ENCODE measurements at places on chromosomes 12 and 14.

GRCh38 chr12:131104463-131105350, 151.0 kb downstream of the ADGRD1 start:
- peak; percentile 75 for DNase-seq

DNA sequence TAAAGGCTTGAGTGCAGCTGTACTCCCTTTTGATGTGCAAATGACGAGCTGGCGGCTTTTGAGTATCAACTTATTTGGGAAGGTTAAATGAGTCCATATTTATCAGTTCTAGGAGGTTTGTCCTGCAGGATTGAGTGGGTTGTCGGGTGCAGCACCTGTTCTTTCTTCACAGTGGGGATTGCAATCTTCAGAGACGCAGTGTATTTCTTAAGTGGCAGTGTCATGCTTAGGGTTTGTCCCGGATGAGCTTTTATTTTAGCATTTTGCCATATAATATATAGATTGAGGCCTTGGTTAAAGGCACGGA, 1.2 kb downstream of the FUT8 start:
- DNase-seq, result no peak

DNA sequence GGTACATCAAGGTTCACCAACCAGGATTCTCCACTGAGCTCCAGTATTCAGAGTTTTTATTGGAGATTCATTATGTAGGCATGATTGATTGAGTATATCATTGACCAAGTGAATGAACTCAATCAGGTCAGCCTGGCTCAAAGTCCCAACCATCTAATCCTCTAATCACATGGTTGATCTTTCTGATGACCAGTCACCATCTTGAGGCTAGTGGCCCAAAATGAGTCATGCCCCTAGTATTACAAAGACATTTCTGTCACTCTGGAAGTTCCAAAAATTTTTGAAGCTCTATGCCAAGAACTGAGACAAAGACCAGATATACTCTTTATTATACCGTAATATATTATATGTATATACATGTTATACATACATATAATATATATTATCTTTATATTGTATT, 75.9 kb upstream of the ATF7IP start:
- no peak for DNase-seq

- no peak for DNase-seq
These were observed 30.6 kb downstream of the RASSF9 start for GRCh38 chr12:85805654-85806053.

GRCh38 chr12:132311201-132311915, 18.0 kb downstream of the GALNT9 start:
- no peak for DNase-seq

DNA sequence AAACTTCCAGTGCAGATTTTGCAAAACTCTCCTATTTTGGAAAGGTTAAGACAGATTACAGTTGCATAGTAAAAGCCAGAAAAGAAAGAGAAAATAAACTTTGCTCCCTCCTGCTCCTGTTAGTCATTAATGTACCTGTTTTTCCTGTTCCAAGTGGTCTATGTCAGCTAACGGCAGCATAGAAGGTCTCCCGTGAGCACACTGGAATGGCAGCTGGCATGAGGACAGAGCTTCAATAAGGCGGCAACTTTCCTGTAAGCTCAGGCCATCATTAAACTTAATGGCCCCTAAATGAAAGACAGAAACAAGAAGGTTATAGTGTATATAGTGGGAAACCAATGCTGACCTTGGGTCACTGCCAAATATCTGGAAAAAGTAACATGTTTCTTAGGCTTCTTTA, 16.0 kb downstream of the EIF2B2 start:
- no peak for DNase-seq

GRCh38 chr12:61896436-61896835, 363.8 kb upstream of the USP15 start:
- no peak for DNase-seq

GRCh38 chr14:46820291-46820690, 168.7 kb upstream of the RPL10L start:
- no peak for DNase-seq

- DNase-seq, result no peak
These were observed 569.2 kb downstream of the VRK1 start for GRCh38 chr14:97366400-97366799.

DNA sequence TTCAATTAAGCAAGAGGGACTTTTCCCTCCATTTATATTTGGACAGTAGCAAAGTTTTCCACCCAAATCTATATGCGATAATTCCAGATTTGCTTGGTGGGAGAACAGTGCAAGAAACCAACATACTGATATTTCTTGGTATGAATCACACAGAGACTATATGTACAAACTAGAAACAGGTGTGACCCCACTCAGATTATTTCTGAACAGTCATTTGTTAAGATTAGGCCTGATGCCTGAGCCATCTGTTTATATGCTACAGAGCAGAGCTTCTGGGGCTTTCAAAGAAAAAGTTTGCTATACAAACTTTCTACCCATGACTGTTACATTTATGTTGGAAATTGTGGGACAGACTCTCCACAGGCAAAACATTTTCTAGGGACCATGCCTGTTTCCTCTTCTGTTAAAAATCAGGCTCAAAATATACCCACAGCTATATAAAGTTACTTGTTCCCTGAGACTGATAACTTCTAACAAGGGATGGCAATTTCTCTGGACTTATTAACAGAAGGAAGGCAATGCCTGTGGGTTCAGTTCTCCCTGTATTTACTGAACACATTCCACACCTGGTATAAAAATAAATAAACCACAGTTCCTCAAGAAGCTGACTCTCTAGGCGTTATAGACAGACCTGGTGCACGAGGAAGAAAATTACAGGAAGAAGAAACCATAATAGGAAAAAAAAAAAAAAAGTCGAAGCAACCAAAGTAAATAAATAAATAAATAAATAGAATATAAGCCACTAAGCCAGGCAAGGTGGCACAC, 8.0 kb downstream of the PTPN21 start:
- no peak for DNase-seq

DNA sequence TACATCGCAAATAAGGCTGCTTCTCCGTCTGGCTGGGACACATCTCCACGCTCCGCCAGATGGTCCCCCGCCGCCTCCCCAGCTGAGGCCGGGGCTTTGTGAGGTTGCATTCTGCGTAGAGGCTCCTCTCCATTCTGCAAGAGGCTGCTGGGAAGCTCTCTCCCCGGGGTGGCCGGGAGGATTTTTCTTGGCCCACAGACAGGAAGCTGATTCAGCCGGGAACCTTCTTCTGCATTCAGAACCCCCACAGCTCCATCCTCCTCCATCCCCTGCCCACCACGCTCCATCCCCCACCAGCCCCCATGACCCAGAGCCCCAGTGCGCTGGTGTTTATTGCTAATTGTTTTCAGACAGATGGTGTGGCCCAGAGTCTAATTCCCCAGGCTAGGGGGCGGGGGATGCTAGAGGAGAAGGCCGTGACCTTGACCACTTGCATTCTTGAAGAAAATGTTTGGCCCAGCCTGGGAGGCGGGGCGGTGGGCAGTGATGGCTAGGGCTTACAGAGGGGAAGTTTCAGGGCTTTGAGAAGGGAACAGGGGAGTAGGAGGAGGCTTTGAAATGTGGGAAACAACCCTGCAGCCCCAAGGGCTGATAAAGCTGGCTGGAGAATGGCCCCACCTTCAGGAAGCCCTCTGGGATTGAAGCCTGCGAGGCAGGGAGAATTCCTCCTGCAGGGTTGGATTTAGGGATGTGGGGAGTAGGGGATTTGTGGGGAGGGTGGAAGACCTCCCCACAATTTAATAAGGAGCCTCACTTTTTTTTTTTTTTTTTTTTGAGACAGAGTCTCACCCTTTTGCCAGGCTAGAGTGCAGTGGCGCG, 88.5 kb upstream of the NCOR2 start:
- DNase-seq, result no peak

DNA sequence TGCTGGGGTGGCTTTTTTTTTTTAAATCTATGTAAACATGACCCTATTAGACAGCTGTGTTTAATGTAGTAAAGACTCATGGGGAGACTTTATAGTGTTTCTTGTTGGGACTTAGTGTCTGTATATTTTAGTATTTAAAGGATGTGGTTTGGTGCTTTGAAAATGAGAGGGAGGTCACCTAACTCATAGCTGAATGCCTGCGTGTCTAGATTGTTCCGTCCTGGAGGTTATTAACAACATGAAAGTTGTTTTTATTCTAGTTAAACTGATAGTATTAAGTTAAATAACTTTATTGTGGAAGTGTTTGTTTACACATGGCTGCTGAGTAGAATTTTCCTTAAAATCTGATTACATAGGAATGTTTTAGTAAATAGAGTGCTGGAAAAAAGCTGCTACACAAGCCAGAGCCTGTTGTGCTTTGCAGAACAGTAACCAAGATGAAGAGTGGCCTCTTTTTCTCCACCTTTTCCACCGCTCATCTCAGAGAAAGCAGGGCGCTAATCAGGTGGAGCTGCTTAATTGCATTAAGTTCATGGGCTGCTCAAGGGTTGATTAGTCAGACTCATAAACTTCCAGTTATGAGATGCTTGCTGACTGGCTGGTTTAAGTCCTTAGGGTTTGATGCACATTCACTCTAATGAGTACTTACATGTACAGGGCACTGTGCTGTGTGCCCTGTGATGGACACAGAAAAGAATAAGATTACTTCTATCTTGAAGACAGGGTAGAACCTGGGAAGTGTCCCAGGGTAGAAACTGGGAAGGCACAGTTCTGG, 62.7 kb downstream of the FBXO34 start:
- no peak for DNase-seq

DNA sequence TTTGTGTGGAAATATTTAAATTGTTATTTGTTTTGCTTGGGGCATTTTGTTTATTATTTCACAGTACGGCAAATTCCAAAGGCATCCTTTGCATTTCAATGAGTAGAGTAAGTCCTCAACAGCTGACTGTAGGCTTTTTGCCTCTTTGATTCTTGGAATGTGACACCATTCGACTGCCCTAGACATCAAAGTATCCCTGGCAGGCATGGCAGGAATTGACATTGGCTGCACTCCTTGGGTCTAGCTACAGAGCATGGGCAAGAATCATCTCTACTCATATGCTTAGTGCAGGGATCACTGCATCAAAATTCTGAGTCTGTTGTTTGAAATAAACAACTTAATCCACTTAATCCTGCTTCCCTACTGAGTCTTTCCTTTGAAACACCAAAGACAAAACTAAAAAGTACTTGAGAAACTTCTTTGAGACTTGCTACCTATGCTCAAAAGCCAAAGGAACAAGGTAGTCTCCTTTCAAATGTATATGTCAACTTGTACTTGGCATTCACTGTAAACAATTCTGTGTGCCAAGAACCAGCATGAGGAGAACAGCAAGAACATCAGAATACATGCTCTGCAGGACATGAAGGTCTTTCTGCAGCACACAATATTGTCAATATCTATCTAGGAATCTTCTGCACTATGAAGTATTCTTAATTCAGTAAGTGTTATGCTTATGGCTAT, 1569.0 kb upstream of the FLRT2 start:
- DNase-seq, result no peak

GRCh38 chr12:53045696-53046045, 4.2 kb upstream of the TNS2 start:
- no peak for DNase-seq

- no peak for DNase-seq
These were observed 100.6 kb downstream of the DIO2 start for GRCh38 chr14:80110721-80111120.

DNA sequence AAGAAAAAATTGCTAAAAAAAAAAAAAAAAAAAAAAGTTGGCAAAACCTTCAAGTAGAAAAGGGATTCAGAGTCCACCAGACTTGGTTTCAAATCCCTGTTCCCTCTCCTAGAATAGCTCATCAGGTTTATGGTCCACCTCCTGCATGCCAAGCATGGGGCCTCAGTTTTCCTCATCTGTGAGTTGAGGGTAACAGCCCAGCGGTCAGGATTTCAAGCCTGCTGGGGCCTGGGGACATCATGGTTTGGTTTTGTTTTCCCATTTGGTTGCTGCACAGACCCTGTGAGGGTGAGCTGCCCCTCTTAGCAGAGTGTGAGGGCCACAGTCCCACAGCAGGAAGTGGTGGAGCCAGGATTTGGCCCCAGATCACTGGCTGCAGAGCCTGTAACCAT, 12.5 kb downstream of the FAM222A start:
- DNase-seq, result no peak

DNA sequence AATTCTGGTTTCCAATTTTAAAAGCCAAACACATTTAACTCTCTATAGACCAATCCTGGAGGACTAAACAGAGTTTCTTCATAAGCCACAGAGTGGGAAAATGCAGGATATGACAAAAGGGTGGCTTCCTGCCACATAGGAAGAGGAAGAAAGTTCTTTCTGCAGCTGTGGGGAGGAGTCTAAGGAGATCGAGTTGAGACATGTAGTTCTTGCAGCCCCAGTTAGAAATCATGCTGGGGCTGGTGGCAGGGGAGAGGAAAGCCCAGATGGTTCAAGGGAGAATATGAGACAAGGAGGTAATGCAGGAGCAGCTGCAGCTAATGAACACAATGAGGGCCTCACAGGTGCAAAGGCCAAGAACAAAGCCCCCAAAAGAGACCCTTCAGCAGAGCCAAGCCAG, 85.0 kb upstream of the ARID2 start:
- no peak for DNase-seq

- DNase-seq, result no peak
These were observed 67.1 kb downstream of the TUNAR start for GRCh38 chr14:95943699-95944098.

DNA sequence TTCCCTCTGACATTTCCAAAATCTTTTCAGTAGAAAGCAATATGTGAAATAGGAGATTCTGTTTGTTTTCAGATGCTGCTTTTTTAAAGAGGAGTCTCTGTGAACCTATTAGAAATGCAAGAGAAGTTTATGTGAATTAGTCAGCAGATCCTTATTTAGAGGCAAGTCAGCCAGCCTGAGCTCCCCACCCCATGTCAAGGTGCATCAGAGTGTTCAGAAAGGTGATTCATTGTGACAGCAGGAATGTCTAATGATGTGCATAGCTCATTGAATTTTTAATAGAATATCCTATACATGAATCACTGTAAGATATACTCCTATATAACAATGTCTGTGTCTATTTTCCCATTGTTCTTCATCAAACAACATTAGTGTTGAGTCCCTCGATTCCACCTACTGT, 1222.4 kb upstream of the USP15 start:
- DNase-seq, result no peak

GRCh38 chr14:103541709-103542604, 13.0 kb downstream of the TRMT61A start:
- no peak for DNase-seq

- no peak for DNase-seq
These were observed 15.4 kb upstream of the OAS1 start for GRCh38 chr12:112891093-112892024.

DNA sequence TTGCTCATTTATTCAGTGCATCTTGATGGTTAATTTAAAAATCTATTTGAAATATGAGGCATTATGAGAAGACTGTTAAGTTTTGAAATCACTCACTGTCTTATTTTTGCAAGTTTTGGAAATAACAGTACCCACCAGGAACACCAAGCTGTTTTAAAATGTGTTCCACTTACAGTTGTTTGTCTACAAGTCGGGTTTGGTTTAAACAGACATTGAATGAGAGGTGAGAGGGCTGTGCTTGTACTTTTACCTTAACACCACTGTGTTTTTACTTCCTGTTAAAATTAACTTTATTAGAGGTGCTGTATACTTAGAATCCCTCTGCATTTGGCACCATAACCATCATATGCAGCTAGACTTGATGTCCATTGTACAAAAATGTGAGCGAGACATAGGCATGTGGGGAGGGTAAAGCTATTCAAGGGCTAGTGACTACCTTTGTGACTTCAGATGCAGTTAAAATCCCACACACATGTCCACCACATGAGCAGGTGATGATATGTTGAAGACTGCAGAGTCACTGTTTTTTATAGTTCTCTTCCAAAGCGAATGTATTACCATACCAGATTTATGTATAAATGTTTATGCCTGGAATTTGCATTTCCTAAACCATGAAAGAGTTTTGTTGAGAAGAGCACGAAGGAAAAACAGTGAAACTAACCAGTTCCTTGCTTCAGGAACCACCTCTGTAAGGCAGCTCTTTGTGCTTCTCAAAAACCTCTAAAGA, 12.9 kb downstream of the ELK3 start:
- DNase-seq, result no peak
